ENCODE measurements at places on chromosomes 4 and X.

DNA sequence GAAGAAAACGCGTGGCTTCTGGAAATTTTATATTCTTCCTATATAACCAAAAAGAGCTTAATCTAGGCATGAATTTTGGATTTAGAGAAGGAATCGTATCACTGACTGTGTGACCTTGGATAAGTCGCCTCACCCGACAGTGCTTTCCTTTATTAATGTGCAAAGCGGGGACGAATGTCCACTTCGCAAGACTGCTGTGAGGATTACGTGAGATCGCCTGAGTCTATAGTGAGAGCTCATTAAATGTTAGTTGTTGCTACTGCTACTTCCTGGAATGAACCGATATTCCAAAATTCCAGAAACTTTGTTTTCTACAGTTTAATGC lies 448 bp upstream of the TBC1D8B start:
- DNase-seq, result no peak

DNA sequence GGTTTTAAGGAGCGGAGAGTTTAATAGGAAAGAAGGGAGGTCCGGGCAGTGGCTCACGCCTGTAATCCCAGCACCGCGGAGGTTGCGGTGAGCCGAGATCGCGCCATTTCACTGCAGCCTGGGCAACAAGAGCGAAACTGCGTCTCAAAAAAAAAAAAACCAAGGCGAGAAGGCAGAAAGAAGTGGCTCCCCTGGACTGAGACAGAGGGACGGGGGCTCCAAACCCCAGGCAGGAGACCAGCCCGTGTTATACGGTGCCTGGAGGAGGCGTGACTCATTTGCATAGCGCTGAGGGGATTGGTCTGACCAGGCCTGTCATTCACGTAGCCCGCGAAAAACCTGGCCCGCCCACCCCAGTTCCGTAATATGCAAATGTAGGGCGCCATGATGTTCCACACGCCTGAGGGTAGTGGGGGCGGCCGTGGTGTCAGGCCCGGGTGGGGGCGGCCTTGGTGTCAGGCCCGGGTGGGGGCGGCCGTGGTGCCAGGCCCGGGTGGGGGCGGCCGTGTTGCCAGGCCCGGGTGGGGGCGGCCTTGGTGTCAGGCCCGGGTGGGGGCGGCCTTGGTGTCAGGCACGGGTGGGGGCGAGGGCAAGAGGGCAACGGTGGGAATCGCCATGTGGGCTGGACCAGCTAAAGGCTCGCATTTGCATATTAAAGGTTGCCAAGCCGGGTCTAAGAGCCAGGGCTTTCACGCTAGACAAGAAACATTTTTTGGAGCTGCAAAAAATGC lies 2.1 kb downstream of the PLCXD1 start:
- DNase-seq, result peak; percentile 92

DNA sequence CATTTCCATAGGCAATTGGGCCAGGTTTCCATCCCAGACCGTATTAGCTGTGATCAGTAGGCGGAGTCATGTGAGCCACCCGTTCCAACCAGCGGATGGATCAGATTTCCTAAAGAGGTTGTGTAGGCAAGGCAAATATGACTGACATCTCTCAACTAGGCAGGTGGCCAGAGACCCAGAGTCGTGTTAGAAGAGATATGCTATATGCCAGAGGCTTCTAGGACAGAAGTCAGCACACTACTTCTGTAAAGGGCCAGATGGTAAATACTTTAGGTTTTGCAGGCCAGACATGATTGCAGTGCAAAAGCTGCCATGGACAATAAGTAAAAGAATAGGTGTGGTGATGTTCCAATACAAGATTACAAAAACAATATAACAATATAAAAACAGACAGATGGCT lies 788.4 kb downstream of the RPA4 start:
- no peak for DNase-seq

- no peak for DNase-seq
Measured at GRCh38 chr4:10664408-10664807, 20.2 kb downstream of the CLNK start.

DNA sequence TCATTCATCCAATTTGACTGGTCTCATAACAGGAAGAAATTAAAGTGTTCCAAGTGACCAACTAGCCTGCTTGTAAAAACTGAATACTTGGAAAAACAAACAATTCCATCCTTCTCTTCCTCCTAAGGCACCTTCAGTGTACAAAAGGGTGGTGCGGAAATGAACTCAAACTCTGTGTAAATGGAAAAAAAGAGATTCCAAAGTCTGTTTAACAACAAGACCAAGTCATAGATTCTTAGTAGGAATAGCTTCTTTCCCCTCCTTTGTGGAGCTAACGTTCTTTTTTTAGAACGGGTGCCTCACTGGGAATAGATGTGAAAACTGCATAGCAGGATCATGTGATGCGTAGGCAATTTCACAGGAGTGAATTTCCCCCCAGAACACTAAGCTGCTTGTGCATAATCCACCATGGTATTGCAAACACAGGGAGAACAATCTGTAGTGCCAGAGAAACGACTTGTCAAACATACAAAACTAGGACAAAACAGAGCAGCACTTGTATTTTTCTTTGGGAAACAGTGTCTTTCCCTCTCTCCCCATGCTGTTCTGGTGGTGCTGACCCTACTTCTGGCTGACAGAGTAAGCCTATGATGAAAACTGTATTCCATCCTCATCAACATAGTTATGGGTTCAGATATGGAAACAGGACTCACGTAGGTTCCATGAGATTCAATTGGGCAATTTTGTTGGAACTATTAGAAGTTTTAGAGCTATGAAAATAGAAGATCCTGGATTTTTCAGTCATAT lies 13.2 kb upstream of the SOD3 start:
- no peak for DNase-seq

DNA sequence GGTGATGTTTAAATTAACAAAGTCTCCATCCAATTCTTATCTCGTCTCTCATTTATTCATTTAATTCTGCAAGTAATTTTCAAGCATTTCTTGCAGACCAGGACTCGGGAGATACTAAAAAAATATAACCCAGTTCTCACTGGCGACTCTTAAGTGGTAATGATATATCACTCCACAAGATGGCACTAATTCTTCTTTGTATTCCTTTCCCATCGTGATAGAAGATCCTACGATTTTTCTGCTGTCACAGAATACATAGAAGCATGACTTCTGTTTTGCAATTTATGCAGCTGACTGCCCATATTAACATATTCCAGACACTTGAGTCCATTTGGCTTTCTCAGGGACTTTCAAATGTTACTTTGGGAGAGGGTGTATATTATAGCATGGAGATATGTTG lies 64.0 kb upstream of the FGF13 start:
- peak; percentile 18 for DNase-seq

- no peak for DNase-seq
Measured at GRCh38 chrX:103413705-103414387, 37.5 kb downstream of the BEX3 start.

- no peak for DNase-seq
Measured at GRCh38 chr4:107997794-107998193, 8.1 kb downstream of the HADH start.

DNA sequence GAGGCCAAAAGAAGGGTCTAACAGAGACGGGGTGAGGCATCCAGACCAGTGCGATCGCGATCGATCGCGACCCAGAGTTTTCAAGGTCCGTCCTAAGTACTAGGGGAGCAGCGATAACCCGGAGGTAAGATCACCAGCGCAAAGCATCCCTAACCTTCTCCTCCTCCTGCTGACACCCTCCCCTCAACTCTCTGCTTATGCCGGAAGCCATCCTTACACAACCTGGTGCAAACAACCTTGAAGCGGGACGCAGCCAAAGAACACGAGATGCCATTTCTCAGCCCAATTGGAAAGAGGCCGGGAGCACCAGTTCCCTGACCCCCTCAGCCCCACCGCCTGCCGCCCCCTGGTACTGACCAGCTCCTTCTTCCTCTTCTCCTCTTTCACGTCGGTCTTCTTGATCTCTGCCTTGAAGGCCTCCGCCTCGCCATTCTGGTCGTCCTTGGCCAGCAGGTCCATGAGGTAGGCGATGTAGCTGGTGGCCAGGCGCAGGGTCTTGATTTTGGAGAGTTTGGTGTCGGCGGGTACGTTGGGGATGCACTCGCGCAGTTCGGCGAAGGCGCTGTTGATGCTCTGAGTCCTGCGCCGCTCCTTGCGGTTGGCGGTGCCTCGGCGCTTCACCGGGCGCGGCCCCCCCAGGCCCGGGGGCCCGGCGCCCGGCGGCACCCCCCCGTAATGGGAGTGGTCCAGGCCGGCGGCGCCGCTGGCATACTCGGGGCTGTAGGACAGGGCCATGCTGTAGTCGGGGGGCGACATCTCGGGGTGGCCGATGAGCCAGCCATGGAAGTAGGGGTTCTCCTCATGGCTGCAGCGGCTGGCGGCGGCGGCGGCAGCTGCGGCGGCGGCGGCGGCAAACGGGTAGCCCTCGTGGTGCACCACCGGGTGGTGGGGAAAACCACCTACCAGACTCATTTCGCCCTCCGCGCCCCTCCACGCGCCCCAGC lies 1.4 kb downstream of the HAND2 start:
- DNase-seq, result no peak

DNA sequence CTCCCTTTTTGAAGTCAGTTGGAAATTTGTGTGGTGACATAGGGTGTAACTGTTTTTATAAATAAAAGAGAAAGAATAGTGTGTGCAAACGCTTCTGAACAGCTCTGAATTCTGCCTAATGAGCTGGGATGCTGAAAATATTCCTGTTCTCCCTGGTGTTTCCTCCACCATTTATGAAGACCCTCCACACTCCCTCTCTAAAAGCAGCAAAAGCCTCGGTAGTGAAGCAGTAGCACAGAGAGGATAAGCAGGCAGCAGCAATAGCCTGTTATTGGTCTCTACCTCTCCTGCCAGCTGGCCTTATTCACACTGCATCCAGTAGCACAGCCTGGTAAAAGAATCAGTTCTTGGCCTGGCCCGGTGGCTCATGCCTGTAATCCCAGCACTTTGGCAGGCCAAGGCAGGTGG lies 406.1 kb downstream of the IQCM start:
- no peak for DNase-seq

DNA sequence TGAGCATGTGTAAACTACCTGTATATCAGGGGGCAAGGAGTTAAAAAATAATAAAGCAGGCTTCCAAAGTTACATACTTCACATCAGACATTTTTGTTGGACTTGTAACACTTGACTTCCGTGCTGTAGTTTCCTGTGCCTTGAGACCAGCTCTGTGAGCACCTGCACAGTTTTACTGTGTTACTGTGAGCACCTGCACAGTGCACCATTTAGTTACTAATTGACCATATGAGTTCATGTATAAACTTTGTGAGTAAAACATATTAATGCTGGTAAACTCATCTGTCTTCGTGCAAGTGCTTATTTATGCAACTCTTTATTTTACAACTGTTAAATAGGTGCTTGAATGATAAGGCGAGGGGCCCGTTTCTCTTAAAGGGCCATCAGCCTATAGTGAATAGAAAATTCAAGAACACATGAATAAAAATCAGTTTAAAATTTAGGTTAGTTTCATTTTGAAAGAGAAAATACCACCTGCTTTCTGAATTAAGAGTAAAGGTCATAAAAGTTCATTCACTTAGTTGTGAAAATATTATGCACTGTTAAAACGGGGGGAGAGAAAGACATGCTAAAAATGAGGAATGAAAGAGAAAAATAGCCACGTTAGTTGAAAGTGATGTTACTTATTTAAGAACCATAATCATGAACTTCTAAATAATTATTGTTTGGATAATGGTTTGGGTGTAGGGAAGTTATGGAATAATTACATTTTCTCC lies 42.4 kb downstream of the USP9X start:
- peak; percentile 15 for DNase-seq

- peak; percentile 36 for DNase-seq
Measured at GRCh38 chr4:164935363-164935762, 42.1 kb downstream of the TRIM61 start.

DNA sequence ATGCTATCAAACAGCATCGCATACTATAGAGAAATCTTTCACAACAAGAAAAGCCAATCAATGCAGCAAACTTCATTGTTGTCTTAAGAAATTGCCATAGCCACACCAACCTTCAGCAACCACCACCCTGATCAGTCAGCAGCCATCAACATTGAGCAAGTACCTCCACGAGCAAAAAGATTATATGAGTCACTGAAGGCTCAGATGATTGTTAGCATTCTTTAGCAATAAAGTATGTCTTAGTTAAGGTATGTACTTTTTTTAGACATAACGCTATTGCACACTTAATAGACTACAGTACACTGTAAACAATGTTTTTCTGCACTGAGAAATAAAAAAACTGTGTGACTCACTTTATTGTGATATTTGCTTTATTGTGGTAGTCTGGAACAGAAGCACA lies 37.8 kb upstream of the FUNDC1 start:
- no peak for DNase-seq

GRCh38 chr4:115675719-115676118 lies 562.3 kb upstream of the NDST4 start:
- DNase-seq, result no peak

- DNase-seq, result no peak
Measured at GRCh38 chrX:150863191-150863590, 35.3 kb downstream of the CD99L2 start.

Measured in GM10248 (cell line).